Cerebellar nuclear complex (tissue), 1 donor: ENCODE measurements at places on chromosomes 7 and 10.

DNA sequence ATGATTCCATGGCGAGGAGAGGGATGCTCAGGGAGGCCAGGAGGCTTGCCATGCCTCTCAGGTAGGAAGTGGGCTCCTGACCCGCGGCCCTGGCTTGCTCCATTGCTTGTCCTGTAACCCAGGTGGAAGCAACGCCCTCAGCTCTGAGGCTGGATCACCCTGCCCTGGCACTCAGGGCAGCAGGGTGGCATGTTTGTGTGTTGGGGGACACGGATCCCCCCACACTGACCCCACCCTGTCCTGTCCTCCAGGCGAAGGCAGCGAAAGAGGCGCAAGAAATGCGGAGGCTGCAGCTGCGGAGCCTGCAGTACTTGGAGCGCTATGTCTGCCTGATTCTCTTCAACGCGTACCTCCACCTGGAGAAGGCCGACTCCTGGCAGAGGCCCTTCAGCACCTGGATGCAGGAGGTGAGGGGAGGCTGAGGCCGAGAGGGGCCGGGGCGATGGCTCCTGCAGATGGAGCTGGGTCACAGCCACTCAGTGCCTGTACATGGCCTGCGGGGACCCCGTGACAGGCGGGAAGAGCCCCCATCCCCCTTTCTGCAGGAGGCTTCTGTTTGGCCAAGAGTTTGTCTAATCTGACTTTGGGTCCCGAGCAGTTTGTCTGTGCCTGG lies 38.3 kb downstream of the PRF1 start:
- DNase-seq: no peak

DNA sequence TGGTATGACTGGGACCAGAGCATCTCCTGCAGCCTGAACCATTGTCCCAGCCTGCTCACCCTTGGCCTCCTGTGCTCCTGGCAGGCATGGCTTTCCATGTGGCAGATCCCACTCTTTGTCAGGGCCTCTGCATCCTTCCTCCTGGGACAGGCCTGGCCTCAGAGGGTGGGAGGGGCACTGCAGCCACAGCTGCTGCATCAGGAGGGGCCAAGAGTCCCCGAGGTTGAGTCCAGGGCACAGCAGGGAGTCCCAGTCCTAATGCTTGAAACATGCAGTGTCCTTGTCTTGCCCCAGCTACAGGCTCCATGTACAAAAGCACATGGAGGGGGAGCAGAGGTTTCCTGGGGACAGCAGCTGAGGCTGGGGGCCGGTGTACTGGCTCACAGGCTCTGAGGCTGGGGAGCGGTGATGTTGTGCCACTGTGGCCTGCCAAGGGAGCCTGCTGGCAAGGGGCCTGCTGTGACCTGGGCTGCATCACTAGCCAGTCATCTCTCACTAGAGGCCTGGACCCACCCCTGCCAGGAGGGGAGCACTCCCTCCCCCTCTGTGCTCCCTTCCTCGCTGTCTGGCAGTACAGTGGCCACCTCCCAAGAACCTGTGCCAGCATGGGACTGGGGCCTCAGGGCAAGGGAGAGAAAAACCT lies 144.8 kb downstream of the ZNF248 start:
- DNase-seq: no peak

DNA sequence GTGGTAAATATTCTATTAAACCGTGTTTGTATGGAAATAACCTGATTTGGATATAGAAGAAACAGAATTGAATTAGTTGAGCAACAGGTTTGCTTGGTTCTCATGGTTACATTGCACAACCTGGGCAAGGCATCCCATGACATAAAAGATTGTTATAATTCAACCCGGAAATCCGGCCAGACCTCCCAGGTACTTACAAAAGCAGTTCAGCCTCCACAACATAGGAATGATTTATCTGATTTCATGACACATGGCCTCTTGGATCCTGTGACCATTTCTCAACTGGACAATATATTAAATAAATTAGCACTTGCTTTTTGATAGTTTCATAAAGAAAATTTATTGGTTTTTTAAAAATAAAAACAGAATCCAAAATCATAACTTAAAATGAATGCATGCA lies 55.1 kb upstream of the PTPN12 start:
- no peak for DNase-seq

DNA sequence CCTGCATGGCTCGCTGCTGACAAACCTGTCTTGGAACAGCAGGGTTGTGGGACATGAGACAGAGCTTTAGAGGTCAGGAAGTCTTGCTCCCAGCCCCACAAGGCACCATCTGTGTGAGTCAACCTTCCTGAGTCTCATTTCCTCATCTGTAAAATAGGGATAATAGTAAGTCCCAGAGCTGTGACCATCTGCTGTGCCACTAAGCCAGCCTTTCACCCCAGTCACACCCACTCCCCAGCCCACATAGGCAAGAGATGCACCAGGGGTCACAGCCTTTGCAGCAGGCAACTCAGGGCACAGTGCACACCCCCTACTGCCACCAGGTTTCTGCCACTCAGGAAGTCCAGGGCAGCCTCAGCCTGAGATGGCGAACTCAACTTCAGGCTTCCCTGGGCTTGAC lies 29.4 kb upstream of the CDH23 start:
- no peak for DNase-seq

DNA sequence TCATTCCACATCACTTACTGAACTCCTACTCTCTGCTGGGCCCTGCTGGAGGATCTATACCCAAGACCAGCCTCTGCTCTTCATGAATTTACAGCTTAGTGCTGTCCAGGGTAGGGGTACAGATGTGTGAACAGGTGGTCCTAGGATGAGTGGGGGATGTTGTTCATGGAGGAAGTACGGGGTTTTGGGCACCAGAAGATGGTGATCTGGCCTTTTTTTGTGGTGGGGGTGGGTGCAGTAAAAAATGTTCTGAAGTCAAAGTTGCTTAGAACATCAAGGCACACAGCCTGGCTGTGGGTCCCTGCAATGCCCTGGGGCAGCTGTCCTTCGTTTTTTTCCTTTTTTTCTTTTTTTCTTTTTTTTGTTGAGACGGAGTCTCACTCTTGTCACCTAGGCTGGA lies 34.2 kb upstream of the GNA12 start:
- DNase-seq: no peak

DNA sequence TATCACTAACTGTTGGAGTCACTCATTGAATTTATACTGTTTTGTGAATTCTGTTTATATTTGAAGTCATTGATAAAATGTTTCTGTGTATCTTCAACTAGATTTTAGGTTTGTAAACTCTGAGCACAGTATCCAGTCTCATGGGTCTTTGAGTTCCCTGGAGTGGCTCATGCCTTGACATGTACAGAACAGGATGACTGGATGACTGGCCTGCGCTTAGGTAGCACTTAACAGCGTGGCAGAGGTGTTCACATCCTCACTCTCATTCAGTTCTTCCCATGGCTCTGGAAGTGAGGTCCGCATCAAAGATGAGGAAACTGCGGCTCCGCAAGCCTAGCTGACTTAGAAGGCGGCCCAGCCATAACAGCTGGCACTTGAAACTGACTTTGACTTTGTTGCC lies 576.9 kb downstream of the SUGCT start:
- no peak for DNase-seq

DNA sequence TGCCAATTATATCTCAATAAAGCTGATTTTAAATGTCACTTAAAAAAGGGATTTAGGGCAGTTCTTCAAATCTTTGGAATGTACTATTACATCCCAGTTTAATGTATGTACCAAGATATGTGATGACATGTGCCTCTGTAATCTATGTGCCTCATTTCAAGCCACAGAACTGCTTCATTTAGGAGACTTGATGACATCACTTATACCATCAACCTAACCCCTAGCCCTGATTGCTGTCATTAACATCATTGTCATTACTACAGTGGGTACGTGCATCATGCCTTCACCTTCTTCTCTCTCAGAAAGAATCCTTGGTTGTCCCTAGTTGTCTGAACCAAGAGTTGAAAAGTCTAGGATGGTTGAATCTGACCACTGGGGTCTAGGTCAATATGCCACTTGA lies 134.3 kb upstream of the RAB11FIP2 start:
- no peak for DNase-seq

GRCh38 chr10:13788320-13788600 lies 201.5 kb downstream of the PRPF18 start:
- DNase-seq: no peak

- DNase-seq: no peak
Observed at GRCh38 chr10:120643351-120643750, 186.3 kb downstream of the PLPP4 start.

DNA sequence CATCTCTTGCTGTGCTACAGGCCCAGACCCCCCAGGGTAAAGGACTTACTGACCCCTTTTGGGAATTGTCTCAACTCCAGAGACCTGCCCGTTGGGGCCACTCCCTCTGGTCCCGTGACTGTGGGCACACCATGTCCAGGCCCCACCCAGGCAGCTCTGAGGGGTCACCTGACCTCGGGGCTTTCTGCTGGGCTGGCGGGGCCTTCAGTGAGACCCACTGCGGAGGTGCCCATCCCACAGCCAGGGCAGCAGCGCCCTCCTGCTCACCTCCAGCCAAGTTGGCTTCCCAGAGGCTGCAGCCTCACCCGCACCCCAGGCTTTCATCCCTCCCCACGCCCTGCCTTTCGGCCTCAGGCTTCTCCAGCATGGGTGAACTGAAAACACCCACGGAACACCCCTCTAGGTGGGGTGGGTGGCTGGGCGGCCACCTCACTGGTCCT lies 147.2 kb downstream of the DNAJB6 start:
- DNase-seq: no peak

DNA sequence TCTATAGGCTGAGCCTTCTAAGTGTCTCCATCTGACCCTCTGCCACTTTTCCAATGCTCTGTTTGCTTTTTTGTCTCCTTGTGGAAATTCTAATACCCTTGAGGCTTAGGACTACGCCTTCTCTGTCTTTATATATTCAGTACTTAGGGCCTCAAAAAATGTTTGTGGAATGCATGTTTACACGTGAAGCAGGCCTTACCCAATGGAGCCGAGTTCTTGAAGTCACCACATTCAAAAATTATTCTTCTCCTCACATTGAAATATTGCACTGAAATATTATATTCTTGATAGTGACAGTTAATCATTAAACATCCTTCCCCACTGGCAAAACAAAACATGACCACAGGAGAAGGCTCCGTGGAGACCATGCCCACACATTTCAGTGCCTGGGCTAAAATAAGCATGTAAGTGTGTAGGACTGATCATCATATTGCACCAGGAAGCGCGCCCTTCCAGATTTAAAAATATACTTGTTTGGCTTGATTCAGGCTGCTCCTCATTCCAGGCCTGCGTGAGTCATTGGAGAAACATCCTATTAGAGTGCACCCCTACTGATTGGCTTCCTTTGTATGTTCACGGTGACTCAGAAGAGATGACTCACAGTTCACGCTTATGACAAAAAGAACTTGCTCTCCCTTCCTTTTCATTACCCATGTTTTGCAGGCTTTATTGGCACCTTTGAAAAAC lies 307.4 kb upstream of the AOAH start:
- peak; percentile 39 for DNase-seq

DNA sequence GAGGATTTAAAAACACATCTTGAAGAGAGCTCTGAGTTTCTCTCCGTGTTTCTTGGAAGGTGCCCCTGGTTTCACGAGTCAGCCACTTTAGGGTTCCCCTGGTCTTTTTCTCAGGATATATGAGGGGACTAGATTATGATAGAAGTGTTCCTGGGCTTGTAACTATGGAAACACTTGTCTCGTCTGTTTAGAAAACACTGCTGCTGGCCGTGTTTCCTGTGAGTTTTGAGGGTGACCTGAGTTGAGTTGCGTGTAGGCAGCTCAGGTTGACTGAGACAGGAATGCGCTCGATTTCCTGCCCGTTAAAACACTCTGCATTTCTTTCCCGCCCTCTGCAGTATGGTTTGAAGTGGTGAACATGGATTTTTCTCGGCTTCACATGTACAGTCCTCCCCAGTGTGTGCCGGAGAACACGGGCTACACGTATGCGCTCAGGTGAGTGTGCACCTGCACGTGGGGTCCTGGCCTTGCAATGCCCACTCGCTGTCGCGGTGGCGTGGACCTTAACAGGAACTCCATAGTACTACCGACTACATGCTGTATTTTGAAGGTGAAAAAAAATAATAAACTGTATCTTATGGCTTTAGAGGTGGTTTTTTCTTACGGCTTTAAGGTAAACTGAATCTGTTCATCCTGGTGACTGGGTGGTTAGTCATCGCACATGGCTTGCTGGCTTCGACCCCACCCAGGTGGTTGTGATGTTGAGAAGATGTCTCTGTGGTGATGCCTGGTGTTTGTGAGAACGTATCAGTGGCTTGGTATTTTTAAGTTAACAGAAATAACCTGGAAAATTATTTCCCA lies at the start of gene SUN1:
SUN1 (plus strand) TSS at position 310 of the 801 bp plus-strand sequence; CDS start at position 359, 49 bp downstream.
- no peak for DNase-seq

DNA sequence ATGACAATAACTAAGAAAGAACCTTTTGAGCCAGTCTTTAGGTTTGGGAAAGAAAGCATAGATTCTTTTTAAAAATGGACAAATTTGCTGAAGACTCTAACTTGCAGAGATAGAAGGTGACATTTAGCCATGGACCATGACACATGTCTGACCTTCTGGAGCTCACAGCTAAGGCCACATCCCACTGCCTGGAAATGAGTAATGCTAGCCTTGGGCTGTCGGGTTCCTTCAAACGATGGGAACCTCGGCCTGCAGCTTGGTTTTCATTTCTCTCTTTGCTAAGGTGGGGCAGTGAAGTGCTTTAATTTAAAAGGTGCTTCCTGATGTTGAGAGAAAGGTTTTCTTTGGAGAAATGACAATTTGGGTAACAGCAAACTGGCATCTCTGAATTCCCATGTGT lies 223.2 kb downstream of the FANK1 start:
- no peak for DNase-seq

- DNase-seq: no peak
Observed at GRCh38 chr10:7506571-7506970, 95.7 kb upstream of the SFMBT2 start.

DNA sequence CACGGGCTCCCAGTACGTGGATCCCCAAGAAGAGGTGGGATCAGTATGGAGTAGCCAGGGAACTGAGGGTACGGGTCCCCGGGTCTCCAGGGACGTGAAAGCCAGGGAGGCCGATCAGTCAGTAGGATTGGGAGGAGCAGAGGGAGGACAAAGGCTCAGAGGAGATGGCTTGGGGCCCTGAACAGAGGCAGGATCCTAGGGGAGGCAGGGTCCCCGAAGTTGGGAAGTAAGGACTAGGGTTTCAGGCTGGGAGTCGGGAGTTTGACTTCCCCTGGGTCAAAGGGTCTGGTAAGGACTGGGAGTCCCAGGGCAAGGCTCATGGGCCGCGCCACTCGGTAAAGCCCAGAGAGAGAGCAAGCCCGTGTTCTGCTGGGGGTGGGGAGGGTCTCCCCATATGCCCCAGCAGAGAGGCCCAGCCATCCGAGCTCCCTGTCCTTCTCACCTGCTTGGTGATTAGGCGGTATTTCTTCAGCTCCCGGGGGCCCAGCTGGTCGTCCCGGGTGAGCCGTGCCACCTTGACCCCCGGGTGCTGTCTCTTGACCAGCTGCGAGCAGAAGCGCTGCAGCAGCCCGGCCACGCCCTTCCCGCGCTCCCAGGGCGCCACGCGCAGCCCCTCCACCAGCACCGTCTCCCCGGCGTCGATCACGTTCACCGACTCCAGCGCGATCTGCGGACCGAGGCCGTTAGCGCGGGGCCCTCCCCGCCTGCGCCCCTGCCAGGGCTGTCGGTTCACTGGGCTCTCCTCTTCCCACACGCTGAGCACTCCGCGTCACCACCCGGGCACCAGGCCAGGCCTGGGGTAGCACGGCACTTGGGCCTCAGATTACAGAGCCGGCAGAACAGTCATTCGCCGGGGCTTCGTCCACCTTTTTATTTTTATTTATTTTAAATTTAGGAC lies 7.0 kb downstream of the NAT16 start:
- DNase-seq: no peak
